IPS-NIHi11 (cell line): ENCODE measurements at places on chromosomes 4 and X.

GRCh38 chr4:125501090-125501489 lies 186.3 kb downstream of the FAT4 start:
- no peak for DNase-seq

- no peak for DNase-seq
Observed at GRCh38 chrX:18220786-18221185, at the start of gene BEND2. Gene BEND2 (minus strand): TSS chrX:18220886. CDS start chrX:18220750, 136 bp downstream.

DNA sequence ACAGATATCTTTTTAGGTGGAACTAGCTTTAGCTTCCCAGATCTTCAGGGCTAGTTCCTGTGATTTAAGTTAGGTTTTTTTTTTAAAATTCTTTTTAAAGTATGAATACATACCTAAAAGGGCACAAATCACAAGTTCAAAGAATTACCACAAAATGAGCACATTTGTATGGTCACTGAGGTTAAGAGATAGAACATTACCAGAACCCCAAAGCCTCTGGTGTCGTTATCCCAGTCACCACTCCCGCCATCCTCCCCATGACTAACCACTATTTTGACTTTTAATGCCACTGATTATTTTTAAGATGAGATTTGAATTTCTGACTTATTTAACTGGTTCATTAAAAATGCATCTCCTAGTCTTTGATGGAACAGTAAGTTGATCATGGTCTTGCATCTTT lies 5.4 kb downstream of the PGK1 start:
- DNase-seq, result no peak

GRCh38 chrX:13511944-13512330 lies 57.5 kb upstream of the EGFL6 start:
- DNase-seq, result no peak

DNA sequence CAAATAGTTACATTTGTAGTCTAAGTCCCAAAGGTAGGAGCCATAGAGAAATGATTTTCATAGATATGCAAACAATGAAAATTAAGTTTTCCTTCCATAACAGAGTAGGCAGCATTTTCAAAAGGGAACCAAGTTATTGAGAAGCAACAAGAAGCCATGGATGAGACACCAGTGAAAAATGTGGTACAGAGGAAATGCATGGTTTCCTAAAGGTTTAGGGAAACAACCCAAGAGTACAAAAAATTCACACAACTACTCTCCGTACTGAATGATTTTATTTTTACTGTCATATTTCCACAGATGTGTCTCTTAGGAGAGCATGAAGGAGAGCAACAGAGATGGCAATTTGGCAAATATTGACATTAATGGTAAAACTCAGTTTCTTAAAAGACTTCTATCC lies 1408.9 kb upstream of the PCDH7 start:
- no peak for DNase-seq

DNA sequence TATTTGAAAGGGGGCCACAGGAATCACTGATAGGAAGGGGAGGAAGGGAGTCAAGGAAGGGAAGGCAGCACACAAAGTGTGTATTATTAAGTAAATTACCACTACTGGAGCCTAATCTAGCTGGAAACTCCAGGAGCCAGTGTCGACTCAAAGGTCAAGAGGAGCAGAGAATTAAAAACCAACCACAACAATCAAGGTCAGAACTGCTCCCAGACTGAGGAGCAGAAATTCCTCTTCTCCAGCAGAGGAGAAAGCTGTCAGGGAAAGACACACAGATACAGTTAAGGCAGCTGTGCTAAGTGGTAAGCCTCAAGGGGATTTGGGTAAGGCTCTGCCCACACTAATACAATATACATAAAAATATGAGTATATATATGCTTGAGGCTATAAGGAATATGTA lies 87.5 kb upstream of the PTPN13 start:
- peak; percentile 36 for DNase-seq

GRCh38 chr4:187302457-187303150 lies 578.9 kb upstream of the FAT1 start:
- no peak for DNase-seq

- DNase-seq, result no peak
Observed at GRCh38 chr4:145904413-145905177, 34.0 kb downstream of the ZNF827 start.

- no peak for DNase-seq
Observed at GRCh38 chrX:106286053-106286650, 118.0 kb downstream of the PWWP3B start.

DNA sequence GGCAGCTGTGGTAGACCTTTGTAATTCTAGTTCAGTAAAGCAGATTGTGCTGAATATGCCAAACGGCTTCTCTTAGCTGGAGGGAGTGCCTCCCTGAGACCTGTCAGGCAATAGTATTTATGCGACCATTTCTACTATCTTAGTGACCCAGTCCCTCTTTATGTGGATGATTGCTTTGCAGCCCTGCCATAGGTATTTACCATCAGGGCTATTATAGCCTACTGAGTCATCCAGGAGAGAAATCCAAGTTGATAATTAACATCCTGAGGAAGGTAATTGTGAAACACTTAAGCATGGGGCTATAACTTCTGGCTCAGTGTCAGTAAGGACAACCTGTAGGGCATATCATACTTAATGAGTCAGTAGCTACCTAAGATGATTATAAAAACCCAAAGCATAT lies 103.9 kb upstream of the MAOA start:
- DNase-seq, result no peak

DNA sequence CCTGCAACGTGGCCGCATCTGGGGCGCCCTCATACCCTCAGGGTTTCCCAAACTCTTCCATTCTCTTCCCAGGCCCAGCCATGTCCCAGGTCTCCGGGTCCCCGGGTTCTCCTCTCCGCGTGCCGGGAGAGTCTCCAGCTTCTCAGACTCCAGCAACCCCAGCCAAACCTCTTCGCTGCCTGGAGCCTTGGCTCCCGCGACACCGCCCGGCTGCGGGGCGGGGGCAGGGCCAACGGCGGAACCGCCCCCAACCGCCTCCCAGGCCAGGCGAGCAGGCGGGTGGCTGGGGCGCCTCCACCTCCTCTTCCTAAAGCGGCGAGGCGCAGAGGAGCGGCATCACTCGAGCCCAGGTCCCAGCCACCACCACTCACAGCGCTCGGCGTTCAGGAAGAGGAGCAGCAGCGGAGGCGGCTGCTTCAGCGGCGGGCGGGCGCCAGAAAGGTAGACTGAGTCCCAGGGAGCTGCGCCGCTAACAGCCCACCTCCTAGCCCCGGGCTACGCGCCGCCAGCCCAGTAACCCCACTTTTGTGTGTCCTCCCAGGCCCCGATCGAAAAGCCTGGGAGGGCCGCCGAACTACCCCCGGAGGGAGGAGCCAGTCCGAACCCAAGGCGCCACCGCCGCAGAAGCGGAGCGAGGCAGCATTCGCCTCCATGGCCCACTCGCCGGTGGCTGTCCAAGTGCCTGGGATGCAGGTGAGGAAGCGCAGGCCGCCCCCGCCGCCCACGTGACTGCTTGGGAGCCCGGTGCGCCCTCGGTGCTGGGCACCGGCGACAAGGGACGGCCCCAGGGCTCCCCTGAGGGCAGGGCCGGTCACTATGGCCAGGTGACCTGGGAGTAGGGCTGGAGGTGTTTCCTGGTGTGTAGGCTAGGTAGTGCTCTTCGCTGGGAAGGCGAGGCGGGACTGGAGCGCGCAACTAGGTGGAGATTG lies at the start of gene STK26:
STK26 (plus strand) TSS at position 336 of the 929 bp plus-strand sequence; CDS start at position 652, 316 bp downstream.
- DNase-seq, result peak; percentile 76

DNA sequence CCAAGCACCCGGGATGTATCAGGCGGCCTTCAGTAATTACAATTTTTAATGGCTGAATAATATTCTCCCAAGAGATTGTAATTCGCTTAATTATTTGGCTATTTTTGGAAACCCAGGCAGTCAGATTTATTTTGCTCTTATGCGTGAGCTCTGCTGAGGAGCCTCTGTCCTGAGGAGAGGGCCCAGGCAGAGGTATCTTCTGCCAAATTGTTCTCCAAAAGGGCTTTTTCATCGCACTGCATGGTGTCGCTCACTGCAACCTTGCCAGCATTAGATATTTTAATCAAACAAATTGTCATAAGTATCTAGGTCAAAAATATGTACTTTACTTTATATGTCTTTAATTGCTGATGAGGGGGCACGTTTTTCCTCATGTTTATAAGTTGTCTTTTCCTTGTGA lies 5.8 kb downstream of the ATP2B3 start:
- no peak for DNase-seq

GRCh38 chr4:87399954-87400353 lies 9.0 kb upstream of the HSD17B11 start:
- no peak for DNase-seq

GRCh38 chr4:105189855-105190650 lies 43.4 kb downstream of the TET2 start:
- no peak for DNase-seq

DNA sequence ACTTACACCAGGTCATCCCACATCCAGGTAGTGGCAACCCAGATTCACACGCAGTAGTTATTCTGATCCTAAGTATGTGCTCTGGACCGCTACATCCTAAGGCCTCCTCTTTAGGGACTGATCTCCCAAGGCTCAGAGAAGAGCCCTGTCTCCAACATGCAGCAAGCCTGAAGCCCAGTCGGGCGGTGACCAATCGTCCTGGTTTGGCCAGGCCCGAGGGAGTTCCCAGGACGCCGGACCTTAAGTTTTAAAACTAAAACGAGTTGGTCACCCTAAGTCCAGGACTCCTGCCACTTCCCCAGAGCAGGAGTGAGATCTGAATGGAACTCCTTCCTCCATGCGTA lies 385 bp downstream of the LYAR start:
- DNase-seq, result no peak
